Cardiac fibroblast (primary cell): ENCODE measurements at places on chromosomes 7 and 10.

- DNase-seq: no peak
These were observed 669.4 kb downstream of the NRG3 start for GRCh38 chr10:82544377-82544776.

GRCh38 chr7:146126767-146127509 lies 10.3 kb downstream of the CNTNAP2 start:
- DNase-seq: no peak

GRCh38 chr10:24622781-24623301 lies 100.8 kb downstream of the ARHGAP21 start:
- DNase-seq: peak; percentile 39

DNA sequence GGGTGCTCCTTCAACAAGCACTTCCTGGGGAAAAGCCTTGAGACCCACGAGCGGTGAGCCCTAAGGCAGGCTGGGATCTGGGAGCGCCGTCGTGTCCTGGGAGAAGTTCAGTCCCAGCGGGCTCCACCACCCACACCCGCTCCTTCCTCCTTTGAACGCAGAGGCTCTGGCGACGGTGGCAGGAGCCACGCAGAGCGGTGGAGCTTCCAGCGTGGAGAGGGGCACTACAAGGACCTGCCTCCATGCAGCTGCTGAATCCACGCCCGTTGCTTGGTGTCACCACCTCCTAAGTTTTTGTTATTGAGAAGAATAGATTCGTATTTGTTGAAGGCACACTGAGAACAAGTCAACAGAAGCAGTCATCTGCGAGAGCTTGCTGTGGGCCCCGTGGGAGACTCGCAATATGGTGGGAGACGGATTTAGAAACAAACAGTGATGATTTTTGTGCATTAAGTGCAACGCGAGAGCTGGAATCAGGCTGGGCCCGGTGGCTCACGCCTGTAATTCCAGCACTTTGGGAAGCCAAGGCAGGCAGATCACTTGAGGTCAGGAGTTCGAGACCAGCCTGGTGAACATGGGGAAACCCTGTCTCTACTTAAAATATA lies 60.1 kb upstream of the SDK1 start:
- no peak for DNase-seq

DNA sequence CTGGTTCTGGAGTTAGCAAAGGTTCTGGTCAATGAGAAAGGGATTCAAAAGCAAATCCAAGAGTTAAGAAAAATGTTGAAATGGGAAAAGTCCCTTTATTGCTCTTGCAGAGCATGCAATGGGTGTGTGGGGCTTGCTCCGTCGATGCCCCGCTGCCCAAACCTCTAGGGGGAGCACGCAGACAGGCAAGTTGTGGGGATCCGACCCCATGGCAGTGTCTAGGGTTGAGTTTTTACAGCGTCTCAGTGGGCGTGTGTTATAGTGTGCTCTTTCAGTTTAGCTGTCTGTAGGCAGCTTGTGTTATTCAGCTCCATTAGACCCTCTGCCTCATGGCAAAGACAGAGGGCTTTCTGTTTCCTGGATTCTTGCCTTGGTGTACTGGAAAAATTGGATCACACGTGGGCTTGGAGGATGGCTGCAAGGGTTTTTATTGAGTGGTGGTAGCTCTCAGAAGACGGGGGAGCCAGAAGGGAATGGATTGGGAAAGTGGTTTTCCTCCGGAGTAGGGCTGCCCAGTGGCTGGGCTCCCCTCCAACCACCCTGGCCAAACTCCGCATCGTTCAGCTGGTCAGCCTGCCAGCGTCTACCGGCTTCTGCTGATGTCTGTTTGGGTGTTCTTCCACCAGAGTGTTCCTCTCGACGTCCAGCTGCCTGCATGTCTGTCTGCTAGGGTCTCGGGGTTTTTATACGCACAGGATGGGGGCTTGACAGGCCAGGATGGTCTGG lies 102.3 kb upstream of the PLXDC2 start:
- no peak for DNase-seq

GRCh38 chr7:122515404-122515803 lies 183.5 kb downstream of the RNF133 start:
- no peak for DNase-seq

GRCh38 chr7:149321978-149322541 lies 60.1 kb downstream of the ZNF783 start:
- peak; percentile 43 for DNase-seq

DNA sequence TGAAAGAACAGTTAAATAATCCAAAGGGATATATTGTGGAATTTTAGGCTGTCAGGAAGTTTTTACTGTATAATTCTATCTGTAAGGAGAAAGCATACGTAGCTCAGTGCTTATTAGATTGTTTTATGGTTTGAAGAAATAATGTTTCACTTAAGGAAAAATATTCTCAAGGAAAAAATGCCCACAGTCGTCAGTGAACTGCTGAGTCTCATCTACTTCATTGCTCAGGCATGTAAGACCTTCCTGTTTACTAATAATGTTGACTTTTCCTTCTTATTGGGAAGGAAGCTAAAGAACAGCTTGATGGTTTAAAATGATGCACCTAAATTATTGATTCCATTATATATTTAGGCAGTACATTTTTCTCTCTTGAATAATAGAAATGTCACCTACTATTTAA lies 304.2 kb downstream of the SDK1 start:
- peak; percentile 30 for DNase-seq

DNA sequence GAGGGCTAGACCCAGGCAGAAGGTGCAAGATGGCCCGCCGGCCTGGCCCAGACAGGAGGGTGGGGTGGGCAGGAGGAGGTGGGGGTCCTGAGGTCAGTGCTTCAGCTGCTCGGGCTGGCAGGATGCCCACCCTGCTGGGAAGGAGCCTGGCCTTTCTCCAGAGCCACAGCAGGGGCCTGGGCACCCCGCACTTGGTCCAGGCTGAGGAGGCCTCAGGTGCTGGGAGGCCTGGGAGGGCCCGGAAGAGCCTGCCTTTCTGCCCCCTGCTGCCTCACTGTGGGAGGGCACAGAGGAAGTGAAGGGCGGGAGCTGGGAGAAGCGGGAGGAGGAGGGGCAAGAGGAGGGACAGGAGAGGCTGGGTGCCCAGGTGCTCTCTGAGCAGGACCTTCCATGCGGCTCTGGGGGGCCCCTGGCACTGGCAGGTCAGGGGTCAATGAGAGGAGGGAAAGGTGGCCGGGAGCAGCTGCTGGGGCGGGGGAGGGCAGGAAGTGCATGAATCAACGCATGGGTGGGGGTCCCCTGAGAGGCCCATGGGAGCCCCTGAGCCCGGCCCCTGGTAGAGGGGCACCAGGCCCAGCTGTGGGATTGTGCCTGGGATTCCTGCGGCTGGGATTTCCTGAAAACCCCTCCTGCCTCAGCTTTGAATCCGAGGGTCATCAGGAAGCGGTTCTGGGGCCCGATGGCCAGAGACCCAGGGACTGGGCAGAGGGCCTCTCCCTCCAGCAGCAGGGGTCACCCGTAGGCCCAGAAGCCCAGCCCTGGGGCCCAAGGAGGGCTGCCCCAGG lies 49.9 kb downstream of the PWWP2B start:
- peak; percentile 28 for DNase-seq

DNA sequence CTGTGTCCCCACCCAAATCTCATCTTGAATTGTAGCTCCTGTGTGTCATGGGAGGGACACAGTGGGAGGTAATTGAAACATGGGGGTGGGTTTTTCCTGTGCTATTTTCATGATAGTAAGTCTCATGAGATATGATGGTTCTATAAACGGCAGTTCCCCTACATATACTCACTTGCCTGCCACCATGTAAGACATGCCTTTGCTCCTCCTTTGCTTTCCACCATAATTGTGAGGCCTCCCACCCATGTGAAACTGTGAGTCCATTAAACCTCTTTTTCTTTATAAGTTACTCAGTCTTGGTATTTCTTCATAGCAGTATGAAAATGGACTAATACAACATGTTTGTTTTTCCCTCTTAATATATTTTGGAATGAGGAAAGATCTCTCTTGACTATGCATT lies 24.5 kb upstream of the TBXAS1 start:
- DNase-seq: no peak

- peak; percentile 65 for DNase-seq
These were observed 11.8 kb downstream of the NT5C3A start for GRCh38 chr7:33050535-33051318.
